Smooth muscle cell of trachea (primary cell): ENCODE measurements at places on chromosomes 1 and 21. TPM values are rescaled to one million over a fixed set of nuclear protein-coding genes. Genes with fewer than 3 reads are reported as not detected.

The TMPRSS3 gene
- not detected in 2 replicates for total RNA-seq

The TINAGL1 gene
- 0.99 and 1.7 TPM in 2 replicates for total RNA-seq

The SLC44A3 gene
- total RNA-seq = 0.58 and 3.1 TPM in 2 replicates

The TDRKH gene
- total RNA-seq = 1.5 and 3.8 TPM in 2 replicates

The CFAP45 gene
- total RNA-seq = 1.0 and 1.3 TPM in 2 replicates

The SEMA4A gene
- total RNA-seq = 1.7 and 1.8 TPM in 2 replicates

The CD1D gene
- total RNA-seq = 0.50 TPM in 1 of 2 replicates, not detected in the other

The OR2G6 gene
- total RNA-seq = not detected in 2 replicates

The PRAMEF27 gene
- not detected in 2 replicates for total RNA-seq

The TPTE gene
- not detected in 2 replicates for total RNA-seq

The WDR4 gene
- total RNA-seq = 8.4 and 10.9 TPM in 2 replicates

The SIM2 gene
- total RNA-seq = 0.17 TPM in 1 of 2 replicates, not detected in the other
